ENCODE measurements at places on chromosomes 3 and 15. TPM values are rescaled to one million over a fixed set of nuclear protein-coding genes. Genes with fewer than 3 reads are reported as not detected.
A peak's percentile ranks its signal among the peaks of the same experiment; 100 is the strongest.

Gene LRRFIP2
- total RNA-seq: 64.1 TPM

Gene TM6SF1
- total RNA-seq: 11.2 TPM

Gene SHC4
- total RNA-seq: 71.7 TPM

Gene SQOR
- 96.1 TPM for total RNA-seq

DNA sequence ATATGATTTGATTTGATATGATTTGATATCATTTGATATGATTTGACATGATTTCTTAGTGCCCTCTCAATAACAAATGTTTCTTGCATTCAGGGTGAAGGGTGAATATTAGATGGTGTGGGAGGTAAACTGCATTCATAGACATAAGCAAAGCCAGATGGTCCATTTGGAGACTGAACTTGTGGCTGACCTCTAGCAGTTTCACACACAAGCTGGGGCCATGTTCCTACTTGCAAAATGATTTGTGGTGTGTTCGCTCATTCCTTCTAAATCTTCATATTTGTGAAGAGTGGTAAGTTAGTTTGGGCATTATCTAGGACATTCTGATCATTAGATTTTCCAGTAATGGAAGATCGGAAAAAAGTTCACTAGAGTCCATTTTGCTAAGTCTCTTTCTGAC lies 40.5 kb upstream of the CCR4 start:
- no peak for DNase-seq

DNA sequence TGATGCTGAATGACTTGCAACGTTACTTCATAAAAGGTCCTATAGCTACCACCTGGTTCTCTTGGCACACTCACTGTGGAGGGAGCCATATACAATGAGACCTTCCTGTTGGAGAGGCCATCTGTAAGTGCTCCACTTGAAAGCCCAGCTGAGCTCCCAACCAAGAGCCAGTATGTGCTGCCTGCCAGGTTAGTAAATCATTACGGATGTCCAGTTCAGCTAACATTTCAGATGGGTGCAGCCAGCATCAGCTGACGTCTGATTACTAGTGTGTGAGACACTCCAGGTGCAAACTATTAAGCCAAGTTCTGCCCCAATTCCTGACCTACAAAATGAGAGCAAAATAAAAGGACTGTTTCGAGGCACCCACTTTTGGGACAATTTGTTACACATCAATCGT lies 274.4 kb upstream of the ROBO2 start:
- DNase-seq: no peak

GRCh38 chr3:196051282-196052076 lies 30.4 kb downstream of the TFRC start:
- no peak for DNase-seq

- DNase-seq: no peak
Observed at GRCh38 chr3:122864498-122864897, 69.6 kb downstream of the SLC49A4 start.

DNA sequence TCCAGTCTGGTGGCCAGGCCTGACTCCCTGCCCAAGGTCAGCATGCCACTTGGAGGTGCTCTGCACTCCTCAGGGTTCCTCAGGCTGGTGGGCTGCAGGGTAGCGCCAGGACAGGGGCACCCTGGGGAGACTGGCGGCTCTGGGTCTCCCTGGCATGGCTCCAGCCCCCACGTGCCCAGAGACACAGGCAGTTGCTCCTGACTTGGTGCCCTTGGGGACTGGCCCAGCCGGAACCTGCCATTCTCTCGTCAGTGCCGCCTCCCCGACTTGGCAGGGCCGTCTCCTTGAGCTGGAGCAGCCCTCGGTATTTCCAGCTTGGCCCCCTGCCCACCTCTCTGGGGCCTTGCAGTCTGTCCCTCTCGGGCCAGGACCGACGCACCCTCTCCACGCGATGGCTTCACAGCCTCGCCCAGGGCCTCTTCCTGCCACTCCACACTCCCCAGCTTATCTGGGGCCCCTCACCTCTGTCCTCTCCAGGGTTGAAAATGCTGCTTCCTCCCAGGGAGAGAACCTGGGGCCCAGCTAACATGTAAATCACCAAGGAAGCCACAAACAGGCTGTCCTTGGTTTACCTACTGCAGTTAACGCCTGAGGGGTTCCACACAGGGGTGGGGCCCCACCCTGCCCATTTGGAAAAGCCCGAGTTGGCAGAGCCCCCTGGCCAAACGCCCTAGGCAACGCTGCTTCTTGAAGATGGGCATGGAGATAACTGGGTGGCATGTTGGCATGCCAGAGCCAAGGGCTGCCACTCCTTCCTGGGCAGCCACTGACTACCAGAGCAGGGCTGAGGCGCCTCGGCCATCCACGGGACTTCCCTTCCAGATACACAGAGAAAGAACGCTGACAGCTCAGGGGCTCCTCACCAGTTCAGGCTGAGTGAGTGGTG lies 61.4 kb downstream of the SMAD6 start:
- DNase-seq: peak; percentile 44

DNA sequence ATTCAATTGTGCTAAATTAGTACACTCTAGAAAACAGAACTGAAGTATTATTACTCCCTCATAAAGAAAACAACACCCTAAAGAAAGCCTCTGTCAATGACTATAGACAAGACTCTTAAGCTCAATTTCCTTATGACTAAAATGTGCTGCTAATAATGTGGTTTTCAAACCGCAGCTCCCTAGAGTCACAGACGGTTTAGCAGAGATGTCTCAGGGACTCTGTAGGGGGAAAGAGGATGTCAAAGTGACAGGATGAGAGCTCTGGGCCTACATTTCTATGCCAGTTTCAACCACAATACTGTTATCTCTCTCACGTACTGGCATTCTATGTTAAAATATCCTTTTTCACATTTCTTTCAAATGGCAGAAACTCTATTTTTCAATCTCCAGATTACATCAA lies 37.6 kb upstream of the WDR49 start:
- no peak for DNase-seq

- no peak for DNase-seq
Observed at GRCh38 chr3:13065727-13066126, 7.5 kb downstream of the IQSEC1 start.

DNA sequence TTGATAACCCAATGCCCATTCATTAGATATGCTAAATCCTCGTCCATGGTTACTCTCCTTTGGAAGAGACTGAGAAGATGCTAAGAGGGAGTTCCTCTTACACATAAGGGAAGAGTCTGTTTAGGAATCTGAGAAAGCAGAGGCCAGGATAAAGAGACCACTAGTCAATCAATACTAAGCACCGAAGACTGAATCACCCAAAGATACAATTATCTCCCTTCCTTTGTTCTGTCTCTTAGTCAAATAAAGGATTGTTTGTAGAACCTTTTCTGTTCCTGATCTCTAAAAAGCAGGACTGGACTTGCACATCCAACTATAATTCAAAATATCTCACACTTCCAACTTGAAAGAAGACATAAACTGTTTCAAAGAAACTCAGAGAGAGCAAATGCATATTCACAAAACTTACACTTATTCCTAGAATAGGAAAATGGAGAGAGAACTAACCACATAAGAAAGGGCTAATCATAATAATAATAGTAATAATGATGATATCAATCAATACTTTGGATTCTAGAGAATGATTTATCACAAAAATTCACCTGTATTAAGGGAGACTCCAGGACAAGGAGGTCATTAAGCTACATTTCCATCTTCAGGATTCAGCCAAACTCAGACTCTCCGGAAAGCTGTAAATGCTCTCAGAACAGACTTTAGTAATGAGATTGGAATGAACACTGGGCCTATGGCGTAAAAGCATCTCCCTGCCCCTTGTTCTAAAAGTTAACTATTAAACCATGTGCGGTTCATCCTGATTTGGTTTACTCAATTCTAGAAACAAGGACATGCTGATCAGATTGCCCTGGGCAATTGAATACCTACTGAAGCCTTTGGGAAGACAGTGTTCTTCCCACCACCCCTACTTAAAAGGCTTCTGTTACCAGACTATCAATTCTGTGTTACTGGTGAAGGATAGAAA lies 401.5 kb downstream of the ZBTB20 start:
- peak; percentile 21 for DNase-seq

GRCh38 chr15:80991421-80991820 lies 1.8 kb upstream of the MESD start:
- DNase-seq: peak; percentile 55

GRCh38 chr3:35680866-35681650 lies 41.7 kb downstream of the ARPP21 start:
- DNase-seq: no peak

DNA sequence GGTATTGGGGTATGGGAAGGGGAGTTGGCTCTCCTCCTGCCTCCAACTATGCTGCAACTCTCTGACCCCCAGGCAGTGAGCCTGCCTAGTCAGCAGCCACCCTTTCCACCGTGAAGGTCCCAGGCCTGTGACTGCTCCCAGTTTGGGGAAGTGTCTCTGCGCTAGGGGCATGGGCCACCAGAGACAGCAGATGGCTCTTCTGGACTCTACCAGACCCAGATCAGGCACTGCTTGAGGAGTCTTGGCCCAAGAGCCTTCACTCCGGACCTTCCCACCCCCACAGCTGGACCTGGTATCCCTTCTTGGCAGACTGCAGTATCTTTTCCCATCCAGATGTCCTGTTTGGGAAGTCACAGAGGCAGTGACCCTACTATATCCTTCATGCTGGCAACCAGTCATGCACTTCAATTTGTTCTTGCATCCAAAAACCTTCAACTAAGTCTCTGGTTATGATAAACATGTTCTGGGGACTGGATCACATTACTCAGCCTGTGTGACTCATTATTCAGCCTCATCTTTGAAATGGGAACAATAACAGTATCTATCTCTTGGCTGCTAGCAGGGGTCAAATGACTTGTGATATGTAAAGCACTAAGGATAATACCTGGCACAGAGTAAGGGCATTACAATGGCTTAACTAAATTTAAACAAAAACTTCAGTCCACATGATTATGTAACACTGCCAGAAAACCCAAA lies 62.7 kb downstream of the POMGNT2 start:
- no peak for DNase-seq

GRCh38 chr3:39277893-39278615 lies 1.8 kb downstream of the CX3CR1 start:
- no peak for DNase-seq

GRCh38 chr3:4021162-4021561 lies 221.9 kb downstream of the LRRN1 start:
- no peak for DNase-seq

- DNase-seq: no peak
Observed at GRCh38 chr3:124044956-124045355, 53.0 kb upstream of the ROPN1 start.

GRCh38 chr3:138862531-138862923 lies 27.8 kb upstream of the PIK3CB start:
- no peak for DNase-seq

DNA sequence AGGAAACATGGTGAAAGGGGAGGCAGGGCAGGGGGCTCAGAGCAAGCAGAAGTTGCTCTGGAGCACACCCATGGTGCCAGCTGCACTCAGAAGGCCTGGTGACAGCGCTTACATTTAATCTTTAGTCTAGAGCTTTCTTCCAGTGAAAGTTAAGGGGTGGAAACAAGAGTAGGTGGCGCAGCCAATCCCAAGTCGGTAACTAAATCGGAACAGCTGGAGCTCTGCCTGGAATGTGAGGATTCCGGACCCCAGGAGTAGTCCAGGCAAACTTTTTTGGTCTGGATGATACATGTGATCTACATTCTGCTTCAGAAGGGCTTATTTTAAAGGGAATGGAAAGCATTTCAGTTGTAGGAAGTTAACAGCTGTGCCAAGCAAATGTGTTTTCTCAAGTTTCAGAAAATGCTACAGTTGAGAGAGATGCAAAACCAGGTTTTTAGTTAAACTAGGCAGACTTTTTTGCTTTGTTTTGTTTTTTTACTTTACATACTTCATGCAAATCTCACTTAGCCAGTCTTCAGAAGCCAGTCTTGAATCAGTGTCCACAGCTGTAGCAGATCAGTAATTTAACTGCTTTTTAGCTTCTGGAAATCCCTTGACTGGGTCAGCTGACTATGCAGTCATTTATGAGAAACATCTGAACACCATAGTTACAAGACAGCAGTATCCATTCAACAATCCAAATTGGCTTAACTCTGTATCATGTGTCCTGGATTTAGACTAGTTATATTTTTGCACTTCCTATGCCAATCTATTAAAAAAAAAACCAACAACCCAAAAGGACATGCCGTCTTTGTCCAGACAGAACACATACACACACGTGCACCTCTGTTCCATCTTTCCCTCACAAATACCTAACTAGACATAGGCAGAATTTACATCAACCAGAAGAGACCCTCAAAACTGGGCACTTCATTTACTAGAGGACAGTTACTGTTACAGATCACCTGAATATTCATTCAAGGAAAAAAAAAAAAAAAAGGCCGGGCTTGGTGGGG lies 33.2 kb downstream of the ZNF106 start:
- DNase-seq: peak; percentile 71

DNA sequence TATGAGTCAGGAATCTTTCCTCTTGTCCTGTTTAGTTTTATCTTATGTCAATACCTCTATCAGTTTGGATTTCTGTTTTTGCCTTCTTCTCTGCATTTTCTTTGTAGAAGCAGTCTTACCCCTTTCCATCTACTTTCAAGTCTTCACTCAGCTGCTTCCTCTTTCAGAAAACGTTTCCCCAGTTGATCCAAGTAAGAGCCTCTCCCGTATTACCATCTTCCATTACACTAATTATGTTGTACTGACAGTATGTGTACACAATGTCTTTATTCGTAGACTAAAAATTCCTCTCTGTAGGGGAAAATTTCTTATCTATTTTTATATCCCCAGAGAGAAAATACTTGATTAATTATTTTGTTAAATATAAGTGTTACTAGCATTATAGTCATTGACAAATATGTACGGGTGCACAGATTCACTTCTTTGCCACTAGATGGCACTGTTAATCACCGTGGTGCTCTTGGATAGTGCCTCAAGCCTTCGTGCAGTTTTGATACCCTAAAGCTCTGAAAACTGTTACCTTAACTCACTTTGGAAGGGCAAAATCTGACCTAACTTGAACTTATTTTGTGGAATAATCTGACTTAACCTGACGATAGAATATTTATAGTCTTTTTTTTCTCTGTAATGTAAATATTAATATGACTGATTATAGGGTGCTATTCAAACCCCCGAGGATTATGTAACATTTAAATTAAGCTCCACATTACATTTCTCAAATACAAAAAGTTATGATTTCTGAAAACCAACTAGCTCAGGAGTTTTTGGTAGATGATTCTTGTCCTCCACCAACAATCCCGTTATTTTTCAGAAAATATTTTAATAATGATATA lies 74.2 kb upstream of the POU1F1 start:
- no peak for DNase-seq

GRCh38 chr3:88744896-88745295 lies 362.5 kb upstream of the EPHA3 start:
- no peak for DNase-seq

- DNase-seq: no peak
Observed at GRCh38 chr3:148379763-148380382, 317.8 kb upstream of the AGTR1 start.

- DNase-seq: peak; percentile 16
Observed at GRCh38 chr3:142724682-142725356, 985 bp downstream of the TRPC1 start.
